ENCODE measurements at places on chromosomes 16 and 17.

- DNase-seq, result no peak
These were observed 176.7 kb downstream of the TMEM132E start for GRCh38 chr17:34755981-34756636.

GRCh38 chr17:55430541-55431288, 9.1 kb upstream of the MMD start:
- DNase-seq, result no peak

- DNase-seq, result no peak
These were observed 28.7 kb upstream of the ABCA6 start for GRCh38 chr17:69170377-69170776.

GRCh38 chr16:27181019-27181790, 22.1 kb upstream of the KDM8 start:
- no peak for DNase-seq

- DNase-seq, result no peak
These were observed 243.0 kb upstream of the N4BP1 start for GRCh38 chr16:48852951-48853350.

DNA sequence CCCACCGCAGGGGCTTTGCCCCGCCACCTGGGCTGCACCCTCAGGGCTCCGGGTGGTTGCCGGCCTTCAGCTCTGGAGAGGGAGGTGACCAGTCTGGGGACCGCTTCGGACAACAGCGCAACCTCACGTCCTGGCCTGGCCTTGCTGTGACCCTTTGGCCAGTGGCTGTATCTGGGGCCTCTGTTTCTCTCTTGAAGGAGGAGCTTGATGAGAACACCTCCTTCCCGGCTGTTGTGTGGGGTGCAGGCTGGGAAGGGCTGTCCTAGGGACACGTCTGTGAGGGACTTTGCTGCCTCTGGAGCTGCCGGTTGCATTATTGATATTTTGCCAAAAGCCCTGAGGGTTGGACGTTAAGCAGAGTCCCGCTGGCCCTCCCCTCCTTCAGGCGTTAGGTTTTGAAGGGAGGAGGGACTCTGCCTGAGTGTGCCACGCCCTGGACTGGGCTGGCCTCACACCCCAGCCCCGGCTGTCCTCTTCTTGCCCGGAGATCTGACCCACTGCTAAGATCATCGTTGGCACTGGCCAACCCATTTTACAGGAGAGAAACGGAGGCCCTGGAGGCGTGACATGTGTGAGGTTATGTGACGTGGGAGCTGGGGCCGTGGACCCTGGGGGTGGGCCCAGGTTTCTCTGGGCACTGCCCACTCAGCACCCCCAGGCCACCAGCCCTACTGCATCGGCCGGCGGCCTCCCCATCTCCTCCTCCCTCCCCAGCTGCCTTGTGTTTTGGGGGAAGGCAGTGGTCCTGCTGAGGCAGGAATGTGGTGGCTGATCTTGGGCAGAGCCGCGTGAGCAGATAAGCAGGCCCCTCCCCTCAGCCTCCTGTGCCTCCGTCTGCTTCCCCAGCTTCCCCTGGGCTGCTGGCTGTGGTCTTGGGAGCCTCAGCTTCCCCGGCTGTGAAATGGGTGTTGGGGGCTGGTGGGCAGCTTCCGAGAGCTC, 8.5 kb downstream of the ZFPM1 start:
- DNase-seq, result no peak

DNA sequence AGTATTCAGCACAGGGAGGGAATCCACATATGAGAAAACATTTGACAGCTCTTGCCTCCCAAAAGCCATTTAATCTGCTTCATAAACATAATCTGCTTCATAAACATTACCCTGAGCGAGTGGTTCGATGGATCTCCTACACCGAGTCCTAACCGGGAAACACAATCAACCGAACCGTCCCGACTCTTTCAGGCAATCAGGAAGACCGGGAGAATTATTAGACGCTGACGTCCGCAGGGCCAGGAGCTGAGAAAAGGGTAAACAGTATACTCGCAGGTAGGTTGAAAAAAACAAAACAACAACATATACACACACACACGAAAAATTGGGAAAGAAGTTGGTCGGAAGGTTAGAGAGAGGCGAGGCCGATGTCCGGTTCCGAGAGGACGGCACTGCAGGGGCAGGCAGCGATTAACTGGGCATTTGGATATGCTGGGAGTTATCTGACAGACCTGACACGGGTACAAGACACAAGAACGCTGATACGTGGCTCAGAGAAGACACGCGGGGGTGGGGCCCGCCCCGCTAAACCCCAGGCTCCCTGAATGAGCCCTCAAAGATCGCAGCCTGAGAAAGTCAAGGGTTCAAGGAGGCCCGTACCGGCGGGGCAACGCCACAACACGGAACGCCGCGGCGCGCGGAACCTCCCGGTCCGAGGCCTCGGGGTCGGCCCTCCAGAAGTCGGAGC, 585 bp downstream of the AP1G1 start:
- DNase-seq, result no peak

DNA sequence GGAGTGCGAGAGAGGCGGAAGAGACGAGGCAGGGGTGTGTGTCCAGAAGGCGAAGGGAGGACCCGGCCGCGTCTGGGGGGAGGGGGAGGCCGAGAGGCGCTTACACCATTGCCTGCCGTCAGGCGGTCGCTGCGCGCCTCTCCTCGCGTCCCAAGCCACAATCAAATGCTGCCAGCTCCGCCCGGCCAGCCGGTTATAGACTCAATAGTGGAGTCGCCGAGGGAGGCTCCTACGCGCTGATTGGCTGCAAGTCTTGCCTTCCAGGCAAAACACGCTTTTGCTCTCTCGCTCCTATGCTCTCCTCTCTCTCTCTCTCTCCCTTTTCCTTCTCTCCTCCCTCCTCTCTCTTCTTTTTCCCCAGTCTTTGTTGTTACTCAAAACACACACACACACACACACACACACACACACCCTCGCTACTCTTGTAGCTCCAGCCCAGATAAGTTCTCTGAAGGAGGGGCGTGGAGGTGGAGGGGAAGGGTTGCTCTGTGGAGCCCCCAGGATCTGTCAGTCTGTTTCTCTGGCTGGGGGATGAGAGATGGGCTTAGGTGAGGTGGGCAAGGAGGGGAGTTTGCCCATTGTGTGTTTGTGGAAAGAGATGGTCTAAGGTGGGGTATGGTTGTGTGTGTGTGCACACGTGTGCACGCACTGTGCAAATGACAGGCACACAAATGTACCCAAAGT, at the start of gene DLX3:
DLX3 (minus strand) TSS at position 170 of the 684 bp plus-strand sequence. CDS start 226 bp downstream, outside the sequence.
- DNase-seq, result no peak

DNA sequence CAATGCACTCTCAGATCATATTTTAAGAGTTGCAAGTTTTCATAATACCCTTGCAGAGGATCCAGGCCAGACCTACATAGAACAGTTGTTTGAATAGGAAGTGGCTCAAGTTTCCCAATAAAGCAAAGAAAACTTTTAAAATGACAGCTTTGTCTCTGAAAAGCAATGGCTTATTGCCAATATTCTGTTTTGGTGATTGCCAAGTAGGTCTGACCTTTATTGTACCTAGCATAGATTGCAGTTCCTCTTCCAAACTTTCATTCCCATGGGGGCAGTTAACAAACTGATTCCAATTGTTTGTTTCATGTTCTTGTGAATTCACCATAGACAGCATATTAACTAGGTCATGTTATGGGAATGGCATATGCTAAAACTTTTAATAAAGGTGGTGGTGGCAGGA, 664.6 kb upstream of the CA10 start:
- DNase-seq, result no peak

DNA sequence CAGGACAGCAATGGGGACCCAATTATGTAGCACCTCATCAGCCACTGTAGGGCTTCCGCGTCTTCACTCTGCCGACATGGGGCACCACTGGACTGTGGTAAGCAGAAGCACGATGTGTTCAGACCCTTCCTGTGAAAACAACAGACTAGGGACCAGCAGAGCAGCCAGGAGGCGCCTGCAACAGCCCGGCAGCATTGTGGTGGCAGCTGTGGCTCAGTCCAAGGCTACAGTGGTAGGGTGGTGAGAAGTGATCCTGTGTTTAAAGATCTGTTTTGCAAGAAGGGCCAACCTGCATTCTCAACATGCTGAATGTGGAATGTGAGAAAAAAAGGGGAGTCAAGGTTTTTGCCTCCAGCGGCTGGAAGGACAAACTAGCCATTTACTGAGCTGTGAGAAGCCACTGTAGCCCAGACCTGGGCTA, 80.8 kb downstream of the GAS7 start:
- no peak for DNase-seq

DNA sequence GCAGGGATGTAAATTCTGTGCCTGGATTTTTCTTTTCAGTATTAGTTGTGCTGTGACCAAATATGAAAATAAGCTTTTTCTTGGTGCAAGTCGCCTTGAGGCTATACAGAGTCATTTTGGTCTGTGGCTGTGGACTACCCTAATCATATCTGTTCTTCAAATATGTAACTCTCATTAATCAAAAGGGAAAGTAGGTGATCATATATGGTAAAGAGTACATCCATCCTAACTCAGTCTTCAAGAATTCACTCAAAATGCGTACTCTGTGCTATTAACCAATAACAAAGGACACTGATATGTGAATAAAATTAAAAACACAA, 2.6 kb downstream of the CPD start:
- DNase-seq, result no peak

GRCh38 chr17:29764748-29765147, 142.0 kb upstream of the CORO6 start:
- no peak for DNase-seq

GRCh38 chr16:74271872-74272271, 24.7 kb upstream of the PSMD7 start:
- DNase-seq, result no peak

GRCh38 chr16:65537336-65537735, 415.5 kb upstream of the CDH11 start:
- no peak for DNase-seq

DNA sequence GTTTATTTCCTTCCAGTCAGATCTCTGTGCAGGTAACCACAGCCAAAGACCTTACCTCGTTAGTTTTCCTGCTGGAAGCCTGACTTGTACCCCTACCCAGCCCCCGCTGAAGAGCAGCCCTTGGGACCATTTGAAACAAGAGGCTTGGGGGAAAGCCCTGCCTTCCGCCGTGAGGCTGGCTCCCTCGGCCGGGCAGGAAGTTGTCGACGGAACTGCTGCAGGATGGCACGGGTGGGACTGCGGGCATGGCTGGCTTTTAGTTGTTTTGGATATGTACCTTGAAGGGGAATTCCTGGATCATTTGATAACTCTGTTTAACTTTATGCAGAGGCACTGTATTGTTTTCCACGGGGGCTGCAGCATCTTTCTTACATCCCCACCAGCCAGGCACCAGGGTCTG, 49.0 kb upstream of the ENDOV start:
- DNase-seq, result no peak

GRCh38 chr16:86514481-86515376, 4.4 kb downstream of the FOXF1 start:
- no peak for DNase-seq

Data from effector memory CD4-positive, alpha-beta T cell (primary cell).